ENCODE measurements at places on chromosomes 4 and X.

GRCh38 chr4:54539500-54540029 is 118.2 kb upstream of the KIT start:
- no peak for DNase-seq

GRCh38 chr4:140706276-140706625 is 49.9 kb downstream of the TBC1D9 start:
- DNase-seq = no peak

GRCh38 chr4:76059750-76060149 is 14.8 kb upstream of the ART3 start:
- DNase-seq = no peak

DNA sequence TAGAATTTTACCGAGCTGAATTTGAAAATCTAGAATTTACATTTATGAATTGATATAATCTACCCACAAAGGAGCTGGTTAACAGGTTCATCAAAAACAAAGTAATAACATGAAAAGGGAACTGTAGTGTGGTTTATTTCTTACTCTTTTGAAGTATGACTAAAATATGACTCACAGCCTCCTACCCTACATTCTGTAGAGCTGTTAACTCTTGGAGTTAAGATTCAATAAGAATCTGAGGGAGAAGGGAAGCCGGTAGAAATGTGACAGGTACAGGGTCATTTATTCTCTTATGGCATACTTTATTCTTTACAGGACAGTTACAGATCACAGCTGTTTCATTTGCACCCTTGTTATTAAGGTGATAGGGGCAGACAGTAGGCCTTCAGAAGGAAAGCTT is 132.2 kb upstream of the FAM47B start:
- DNase-seq = no peak

DNA sequence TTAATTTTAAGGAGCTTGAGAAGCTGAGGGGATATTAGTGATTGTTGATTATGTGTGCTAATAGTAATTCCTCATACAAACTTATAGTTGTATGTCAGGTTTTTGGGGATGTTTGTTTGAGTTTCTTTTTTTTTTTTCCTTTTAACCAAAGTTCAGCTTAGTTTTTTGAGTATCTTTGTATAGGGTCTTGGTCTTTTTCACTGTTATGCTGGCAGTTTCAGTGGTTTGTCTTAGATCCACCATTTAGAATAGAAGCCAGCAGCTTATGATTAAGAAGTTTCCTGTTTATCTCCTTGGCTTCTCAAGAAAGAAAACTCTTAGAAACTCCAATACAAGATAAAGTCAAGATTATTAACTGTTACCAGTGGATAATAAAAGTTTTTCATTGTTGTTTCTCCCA is 16.1 kb downstream of the CPEB2 start:
- DNase-seq = no peak

GRCh38 chrX:94977562-94977961 is 1303.6 kb downstream of the FAM133A start:
- no peak for DNase-seq

- no peak for DNase-seq
Observed at GRCh38 chr4:125198916-125199315, 115.8 kb upstream of the FAT4 start.

DNA sequence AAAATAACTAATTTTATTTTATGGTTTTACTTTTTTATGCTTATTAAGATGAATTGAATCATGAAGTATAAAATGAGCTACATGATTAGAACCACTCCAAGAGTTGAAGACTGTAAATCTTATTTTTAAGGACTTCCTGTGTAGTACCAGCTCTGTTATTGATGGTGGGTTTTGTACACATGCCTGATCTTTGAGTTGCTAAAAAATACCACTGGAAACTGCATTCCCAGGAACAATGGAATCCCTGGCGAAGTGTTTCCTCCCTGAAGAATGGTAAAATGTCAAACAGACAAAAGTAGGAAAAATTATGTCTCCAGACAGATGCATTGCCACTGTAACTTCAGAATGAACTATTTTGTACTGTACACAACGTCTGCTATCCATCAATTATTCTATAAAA is 935.4 kb upstream of the TENM3 start:
- DNase-seq = no peak

- no peak for DNase-seq
Observed at GRCh38 chrX:153600921-153601320, 2.0 kb upstream of the CCNQ start.

GRCh38 chrX:129998021-129998420 is 15.6 kb downstream of the BCORL1 start:
- no peak for DNase-seq

GRCh38 chrX:2781698-2782097 is 29.9 kb downstream of the XG start:
- DNase-seq = no peak

DNA sequence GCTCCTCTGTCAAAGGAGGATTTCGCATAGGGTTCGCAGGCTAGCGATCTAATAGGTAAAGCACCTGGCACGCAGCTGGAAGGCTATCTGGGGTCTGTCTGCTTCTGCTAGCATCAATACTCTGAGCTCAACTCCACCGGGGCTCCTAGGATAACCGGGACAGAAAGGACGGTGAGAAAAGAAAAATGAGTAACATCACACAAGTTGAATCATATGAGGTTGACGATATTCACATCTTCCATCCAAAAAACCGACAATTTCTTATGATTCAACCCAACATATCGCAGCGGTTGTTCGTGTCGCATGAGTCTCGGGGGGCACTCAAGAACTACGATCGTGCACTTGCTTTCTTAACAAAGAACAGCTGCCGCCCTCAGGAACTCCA is 1.8 kb downstream of the PROM1 start:
- DNase-seq = no peak

- DNase-seq = no peak
Observed at GRCh38 chrX:72621163-72621562, 48.5 kb upstream of the HDAC8 start.

DNA sequence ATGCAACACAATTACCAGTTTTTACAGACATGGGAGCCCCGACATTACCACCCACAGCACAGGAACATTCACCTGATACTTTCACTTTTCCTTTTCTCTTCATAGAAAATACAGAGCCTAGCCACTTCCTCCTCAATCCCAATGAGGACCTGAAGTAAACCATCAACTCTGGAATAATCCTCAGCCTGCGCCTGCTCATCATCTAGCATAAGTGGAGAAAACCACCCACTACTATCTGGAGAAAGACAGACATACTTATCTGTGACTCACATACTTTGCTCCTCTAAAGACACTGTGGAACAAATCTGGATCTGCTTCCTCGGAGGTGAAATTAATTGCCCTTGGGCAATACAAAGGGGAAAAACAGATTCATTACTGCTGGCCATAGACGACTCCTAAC is 47.8 kb downstream of the ZCCHC13 start:
- no peak for DNase-seq

DNA sequence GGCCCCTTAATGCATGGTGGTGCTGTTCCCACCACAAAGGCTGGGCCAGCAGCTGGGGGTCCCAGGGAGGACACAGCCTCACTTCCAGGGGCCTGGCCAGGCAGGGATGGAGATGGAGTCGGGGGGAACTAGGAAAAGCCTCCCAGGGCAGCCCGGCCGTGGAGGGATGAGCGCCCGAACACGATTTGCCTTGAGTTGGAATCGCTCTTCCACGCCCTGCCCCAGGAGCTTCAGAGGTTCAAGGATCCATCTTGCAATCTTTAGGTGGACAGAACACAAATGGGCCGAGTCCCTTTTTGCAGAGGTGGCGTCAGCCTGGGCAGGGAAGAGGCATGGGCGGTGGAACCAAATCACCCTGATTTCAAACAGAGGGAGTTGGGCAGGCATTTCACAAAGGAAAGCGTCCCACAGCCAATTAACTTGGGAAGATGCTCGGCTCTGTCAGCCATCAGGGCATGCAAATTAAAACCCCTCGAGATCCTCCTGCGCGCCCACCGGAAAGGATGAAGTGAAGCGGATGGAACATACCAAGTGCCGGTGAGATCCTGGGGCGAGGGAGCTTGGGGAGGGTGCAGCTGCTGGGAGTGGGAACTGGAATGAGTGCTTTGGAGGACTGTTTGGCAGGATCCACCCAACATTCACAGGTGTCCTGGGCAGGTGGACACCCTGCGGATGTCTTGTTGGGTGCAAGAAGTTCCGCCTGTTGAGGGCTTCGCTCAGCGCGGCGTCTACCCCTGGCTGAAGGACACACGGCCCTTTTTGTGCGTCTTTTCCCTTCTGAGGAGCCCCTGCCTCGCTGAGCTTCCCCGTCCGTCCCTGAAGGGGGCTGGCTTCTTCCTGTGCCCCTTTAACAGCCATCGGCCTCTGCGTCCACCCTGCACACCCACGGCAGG is 75.7 kb downstream of the HTRA3 start:
- no peak for DNase-seq

GRCh38 chrX:22629105-22629725 is 356.5 kb downstream of the CBLL2 start:
- no peak for DNase-seq

Measured in cortex of kidney (tissue), 1 donor.